Esophagus squamous epithelium (tissue), 5 donors: ENCODE measurements at places on chromosomes 4 and X.

DNA sequence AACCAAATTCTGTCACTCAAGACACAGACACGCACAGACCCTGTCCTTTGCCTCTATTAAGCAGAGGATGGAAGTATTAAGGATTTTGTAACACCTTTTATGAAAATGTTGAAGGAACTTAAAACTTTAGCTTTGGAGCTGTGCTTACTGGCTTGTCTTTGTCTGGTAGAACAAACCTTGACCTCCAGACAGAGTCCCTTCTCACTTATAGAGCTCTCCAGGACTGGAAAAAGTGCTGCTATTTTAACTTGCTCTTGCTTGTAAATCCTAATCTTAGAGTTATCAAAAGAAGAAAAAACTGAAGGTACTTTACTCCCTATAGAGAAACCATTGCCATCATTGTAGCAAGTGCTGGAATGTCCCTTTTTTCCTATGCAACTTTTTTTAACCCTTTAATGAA is 215.7 kb downstream of the GC start:
- no peak overlapping the region for H3K27ac ChIP-seq
- no peaks in the 10 kb centered on the region for H3K36me3 ChIP-seq
- no peaks in the 10 kb centered on the region for H3K4me1 ChIP-seq
- DNase-seq, result no peak
- no peak overlapping the region for H3K4me3 ChIP-seq

DNA sequence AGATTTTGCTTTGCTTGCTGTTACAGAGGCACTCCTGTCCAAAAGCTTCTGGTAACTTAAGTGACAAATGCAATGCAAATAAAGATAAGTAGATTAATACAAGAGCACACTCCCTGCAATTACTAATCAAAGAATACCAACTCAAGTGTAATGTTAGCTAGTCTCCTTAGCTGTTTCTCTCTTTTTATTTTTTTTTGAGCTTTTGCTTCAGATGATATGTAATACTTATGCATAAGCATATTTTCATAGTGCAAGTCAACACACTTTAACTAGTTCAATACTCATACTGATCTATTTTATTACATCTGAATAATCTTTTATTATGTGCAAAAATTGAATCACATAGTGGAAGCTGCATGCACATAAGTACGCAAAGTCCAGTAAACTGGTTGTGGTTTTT is 2.7 kb downstream of the SLC7A11 start:
- H3K36me3 ChIP-seq, result no peaks in the 10 kb centered on the region
- DNase-seq, result no peak
- H3K27ac ChIP-seq, result no peak overlapping the region
- no peak overlapping the region for H3K4me3 ChIP-seq

GRCh38 chr4:102778720-102779119 is 18.0 kb upstream of the MANBA start:
- H3K4me3 ChIP-seq, result no peak overlapping the region
- H3K27ac ChIP-seq, result no peak overlapping the region
- H3K27me3 ChIP-seq, result no peaks in the 10 kb centered on the region
- no peaks in the 10 kb centered on the region for H3K36me3 ChIP-seq
- H3K4me1 ChIP-seq, result no peaks in the 10 kb centered on the region
- DNase-seq, result no peak

DNA sequence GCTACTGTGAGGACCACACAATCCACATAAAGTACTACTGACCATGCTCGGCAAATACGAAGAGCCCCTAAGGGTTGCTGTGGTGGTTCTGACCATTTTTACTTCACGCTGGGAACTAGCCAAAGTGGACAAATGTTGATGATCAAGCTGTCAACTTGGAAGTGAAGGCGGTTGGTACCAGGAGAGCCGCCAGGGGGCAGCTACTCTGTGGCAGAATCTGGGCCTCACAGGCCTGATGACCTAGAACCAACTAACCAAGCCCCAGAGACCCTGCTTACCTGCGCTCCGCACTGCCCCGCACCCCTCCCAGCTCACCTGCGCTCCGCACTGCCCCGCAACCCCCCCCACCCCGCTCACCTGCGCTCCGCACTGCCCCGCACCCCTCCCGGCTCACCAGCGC is 5.6 kb downstream of the GAK start:
- H3K27ac ChIP-seq, result no peak overlapping the region
- DNase-seq, result no peak
- no peaks in the 10 kb centered on the region for H3K27me3 ChIP-seq
- H3K4me3 ChIP-seq, result no peak overlapping the region

DNA sequence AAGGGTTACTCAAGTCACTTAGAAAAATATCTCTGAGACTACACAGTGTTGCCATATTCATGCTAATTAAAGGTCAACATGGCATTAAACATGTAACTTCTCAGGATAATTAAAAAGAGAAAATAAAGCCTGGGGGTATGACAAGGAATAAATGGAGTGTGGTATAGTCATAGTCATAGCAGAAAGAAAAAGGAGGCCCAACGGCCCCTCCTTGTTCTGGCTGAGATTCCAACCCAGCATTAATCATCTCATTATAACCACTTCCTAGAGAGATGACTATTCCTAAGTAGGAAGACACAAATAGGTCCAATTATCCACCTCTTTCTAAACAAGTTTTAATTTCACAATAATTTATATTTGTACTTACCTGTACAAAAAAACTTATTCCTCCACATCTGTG is 778.4 kb upstream of the AADAT start:
- H3K27me3 ChIP-seq, result no peaks in the 10 kb centered on the region
- H3K4me3 ChIP-seq, result no peak overlapping the region
- DNase-seq, result no peak
- no peaks in the 10 kb centered on the region for H3K4me1 ChIP-seq
- no peaks in the 10 kb centered on the region for H3K36me3 ChIP-seq
- no peak overlapping the region for H3K27ac ChIP-seq

- no peaks in the 10 kb centered on the region for H3K27me3 ChIP-seq
- peaks cover 48% of the 10 kb centered on the region for H3K4me1 ChIP-seq
- no peaks in the 10 kb centered on the region for H3K36me3 ChIP-seq
- peak overlapping the region; percentile 96 for H3K27ac ChIP-seq
- peak overlapping the region; percentile 82 for H3K4me3 ChIP-seq
- DNase-seq, result peak; percentile 64
Measured at GRCh38 chr4:139083956-139084803, 68.6 kb downstream of the NOCT start.

GRCh38 chr4:10281996-10282395 is 165.4 kb upstream of the WDR1 start:
- no peak overlapping the region for H3K27ac ChIP-seq
- DNase-seq, result no peak
- H3K36me3 ChIP-seq, result no peaks in the 10 kb centered on the region
- H3K4me3 ChIP-seq, result no peak overlapping the region

- H3K27ac ChIP-seq, result no peak overlapping the region
- H3K27me3 ChIP-seq, result no peaks in the 10 kb centered on the region
- no peaks in the 10 kb centered on the region for H3K4me1 ChIP-seq
- H3K36me3 ChIP-seq, result no peaks in the 10 kb centered on the region
- DNase-seq, result no peak
- no peak overlapping the region for H3K4me3 ChIP-seq
Measured at GRCh38 chr4:21688596-21689265, 259.8 kb downstream of the KCNIP4 start.

DNA sequence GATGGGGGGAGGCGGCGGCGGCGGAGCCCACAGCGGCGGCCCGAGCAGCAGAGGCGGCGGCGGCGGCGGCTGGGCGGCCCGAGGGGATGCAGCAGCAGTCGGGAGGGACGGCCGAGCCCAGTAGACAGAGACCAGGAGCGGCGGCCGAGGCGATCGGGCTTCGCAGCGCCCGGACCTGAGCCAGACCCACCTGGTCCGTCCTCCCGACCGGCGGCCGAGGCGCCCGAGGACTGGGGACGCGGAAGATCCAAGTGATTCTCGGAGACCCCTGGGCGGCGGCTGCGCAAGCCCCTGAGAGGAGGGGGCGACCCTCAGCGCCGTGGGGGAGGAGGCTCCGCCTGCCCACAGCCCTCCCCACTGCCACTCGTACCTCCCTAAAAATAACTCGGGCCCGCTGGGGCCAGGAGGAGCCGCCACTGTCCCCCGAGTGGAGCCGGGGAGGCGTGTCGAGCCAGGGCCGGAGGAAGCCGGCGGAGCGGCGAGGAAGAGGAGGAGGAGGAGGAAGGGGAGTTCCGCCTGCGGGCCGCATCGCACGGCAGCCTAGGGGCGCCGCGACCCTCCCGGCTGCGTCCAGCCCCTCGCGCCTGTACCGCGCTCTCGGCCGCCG is 608 bp downstream of the RAPGEF2 start:
- H3K27me3 ChIP-seq, result no peaks in the 10 kb centered on the region
- peaks cover 13% of the 10 kb centered on the region for H3K4me1 ChIP-seq
- no peak for DNase-seq
- H3K36me3 ChIP-seq, result no peaks in the 10 kb centered on the region
